ENCODE measurements at places on chromosomes 4 and X.

DNA sequence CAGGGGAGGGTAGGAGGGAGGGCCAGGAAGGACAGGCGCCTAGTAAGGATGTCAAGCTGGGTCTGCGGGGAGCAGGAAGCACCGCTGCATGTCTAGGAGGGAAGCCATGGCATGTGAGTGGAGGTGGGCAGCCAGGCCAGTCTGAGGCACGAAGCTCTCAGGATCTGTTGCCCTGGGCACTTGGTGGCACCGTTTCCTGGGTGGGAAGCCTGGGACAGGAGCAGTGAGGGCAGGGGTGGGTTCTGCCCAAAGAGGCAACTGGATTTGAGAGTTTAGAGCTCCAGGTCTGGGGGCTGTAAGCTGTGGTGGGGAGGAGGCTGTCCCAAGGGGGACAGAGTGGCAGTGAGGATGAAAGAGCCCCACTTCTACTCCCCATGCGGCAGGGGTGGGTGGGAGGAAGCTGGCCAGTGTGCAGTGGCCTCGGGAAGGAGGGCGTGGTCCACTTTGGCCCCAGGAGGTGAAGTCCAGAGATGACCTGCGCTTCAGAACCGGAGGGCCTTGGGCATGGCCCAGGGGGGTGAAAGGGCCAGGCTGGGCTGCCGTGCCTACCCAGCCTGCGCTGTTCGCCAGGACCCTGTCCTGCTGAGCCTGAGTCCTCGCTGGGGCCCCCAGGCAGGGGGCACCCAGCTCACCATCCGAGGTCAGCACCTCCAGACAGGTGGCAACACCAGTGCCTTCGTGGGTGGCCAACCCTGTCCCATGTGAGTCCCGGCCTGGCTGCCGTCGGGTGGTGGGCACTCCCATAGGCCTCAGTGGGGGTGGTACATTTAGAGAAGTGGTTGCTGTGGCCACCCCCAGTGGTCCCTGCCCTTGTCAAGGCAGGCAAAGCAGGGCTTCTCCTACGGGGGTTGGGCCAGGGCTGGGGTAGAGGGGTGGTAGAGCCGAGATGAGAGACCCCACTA, 8.3 kb upstream of the SRPK3 start:
- no peak for DNase-seq

- no peak for DNase-seq
Observed at GRCh38 chr4:111450867-111451266, 694.4 kb upstream of the FAM241A start.

- no peak for DNase-seq
Observed at GRCh38 chr4:54541426-54542118, 116.2 kb upstream of the KIT start.

GRCh38 chrX:92232182-92232581, 453.0 kb downstream of the PCDH11X start:
- DNase-seq, result no peak

DNA sequence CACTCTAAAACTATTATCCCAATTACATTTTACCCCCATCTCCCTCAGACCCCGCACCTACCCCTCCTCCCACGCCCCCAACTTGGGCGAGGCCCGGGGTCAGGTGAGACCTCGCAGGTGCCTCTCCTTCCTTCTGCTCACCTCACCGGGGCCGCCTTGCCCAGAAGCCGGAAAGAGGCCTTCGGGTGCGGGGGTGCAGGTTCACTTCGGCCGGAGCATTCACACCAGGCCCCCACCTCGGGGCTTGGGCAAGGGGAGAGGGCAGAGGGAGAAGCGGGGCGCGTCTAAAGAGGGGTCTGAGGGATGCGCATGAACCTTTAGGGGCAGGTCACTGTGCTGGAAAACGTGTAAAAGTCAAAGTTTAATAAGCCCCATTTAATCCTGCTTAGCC, 427 bp downstream of the ZNF182 start:
- DNase-seq, result no peak

- DNase-seq, result no peak
Observed at GRCh38 chrX:64571011-64571410, 175.8 kb upstream of the MTMR8 start.

DNA sequence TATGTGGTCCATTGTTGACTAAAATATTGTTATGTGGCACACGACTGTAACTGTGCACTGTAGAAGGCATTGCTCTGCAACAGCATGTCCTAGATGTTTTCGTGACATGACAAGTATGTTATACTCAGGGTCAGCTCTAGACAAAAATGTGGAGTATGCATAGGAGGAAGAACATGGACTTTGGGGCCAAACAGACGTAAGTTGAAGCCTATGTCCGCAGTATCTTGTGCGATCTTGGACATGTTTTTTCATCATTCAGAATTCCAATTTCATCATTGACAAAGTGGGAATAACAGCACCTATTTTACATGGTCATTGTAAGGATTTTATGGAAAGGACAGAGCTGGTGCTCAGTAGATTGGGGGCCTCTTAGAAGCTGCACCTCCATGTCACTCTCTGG, 27.7 kb upstream of the PROM1 start:
- DNase-seq, result no peak

All from astrocyte of the cerebellum (primary cell).